RCC 7860 (cell line): ENCODE measurements at places on chromosomes 2 and 18.

GRCh38 chr2:167715932-167716331, 531.5 kb downstream of the STK39 start:
- no peak for DNase-seq

- DNase-seq: no peak
Observed at GRCh38 chr2:118223992-118224894, 136.0 kb downstream of the INSIG2 start.

DNA sequence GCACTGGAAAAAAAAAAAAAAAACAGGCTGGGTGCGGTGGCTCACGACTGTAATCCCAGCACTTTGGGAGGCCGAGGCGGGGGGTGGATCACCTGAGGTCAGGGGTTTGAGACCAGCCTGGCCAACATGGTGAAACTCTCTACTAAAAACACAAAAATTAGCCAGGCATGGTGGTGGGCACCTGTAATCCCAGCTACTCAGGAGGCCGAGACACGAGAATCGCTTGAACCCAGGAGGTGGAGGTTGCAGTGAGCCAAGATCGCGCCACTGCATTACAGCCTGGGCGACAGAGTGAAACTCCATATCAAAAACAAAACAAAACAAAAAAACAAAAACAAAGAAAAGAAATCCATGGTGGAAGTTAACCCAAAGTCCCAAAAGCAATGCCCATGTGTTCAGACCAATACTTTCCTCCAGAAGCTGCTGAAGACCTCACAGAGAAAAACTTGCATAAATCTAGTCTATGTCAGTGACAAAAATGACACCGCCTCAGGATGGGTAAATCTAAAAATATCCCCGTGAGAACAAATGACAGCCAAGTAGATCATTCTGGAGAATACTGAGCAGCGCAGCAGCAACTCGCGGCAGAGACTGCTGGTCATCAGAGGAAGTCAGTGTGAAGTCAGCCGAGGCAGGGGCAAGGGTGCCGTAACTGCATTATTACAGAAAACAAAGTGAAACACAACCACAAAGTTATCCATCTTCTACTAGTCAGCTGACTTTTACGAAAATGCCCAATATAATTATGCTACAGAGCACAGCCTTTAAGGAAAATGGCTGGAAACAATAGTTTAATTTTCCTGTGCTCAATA, 41.0 kb downstream of the LPIN2 start:
- peak; percentile 38 for DNase-seq

- peak; percentile 31 for DNase-seq
Observed at GRCh38 chr2:200966770-200967169, 3.3 kb upstream of the ORC2 start.

GRCh38 chr2:72147303-72147971, at the start of gene CYP26B1:
TSS of gene CYP26B1 (minus strand) at chr2:72147862. CDS start at chr2:72147834, 28 bp downstream.
- DNase-seq: no peak

GRCh38 chr2:14420851-14421250, 211.7 kb upstream of the LRATD1 start:
- DNase-seq: no peak

GRCh38 chr2:20182241-20182931, 42.5 kb downstream of the SDC1 start:
- peak; percentile 95 for DNase-seq

DNA sequence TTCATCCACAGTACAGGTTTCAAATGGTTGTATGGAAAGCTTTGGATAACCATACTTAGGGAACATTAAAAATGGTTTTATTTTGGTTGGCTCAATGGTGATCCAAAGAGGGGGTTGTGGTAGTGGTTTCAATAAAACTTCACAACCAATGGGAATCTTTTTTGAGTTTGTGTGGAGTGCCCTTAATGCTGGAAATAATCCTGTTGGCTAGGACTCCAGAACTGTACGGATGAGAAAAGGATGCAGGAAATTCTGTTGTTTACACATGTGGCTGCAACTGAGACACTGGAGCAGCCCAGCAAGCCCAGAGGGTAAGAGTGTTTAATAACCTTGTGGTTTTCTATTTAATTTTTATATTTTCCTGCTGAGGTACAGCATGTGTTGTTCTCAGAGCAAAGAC, at the start of gene CCDC102B:
Gene CCDC102B (plus strand): TSS at position 210 of the 400 bp plus-strand sequence. CDS start 38,684 bp downstream, outside the sequence.
- no peak for DNase-seq

DNA sequence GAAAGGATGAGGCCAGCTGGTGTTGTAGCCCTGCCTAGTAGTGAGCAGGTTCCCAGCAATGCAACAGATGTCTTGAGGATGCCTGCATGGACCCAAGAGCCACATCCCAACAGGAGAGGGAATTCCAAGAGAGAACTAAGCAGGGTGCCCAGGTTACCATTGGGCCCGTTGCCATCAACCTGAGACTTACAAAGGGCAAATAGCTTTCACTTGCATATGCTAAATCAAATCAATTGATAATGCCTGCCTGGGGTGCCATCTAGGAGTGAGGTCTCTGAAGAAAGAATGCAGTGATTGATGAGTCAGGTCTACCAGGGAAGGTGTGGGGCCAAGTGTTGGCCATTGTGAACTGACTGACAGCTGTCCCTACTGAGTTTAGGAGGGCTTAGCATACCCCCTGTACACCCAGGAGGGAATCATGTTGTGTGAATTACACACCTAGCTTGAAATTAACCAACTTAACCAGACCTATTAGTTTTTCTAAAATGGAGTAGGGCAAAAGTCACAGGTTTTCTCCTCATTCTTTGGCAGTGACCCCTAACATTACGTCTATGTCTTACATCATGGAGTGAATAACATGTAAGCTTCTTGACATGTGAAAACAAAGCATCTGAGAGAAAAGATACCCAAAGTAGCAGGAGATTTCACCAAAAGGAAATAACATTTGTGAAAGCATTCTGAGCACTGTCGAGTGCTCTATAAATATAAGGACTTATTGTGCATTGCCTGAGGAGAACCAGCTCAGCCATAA, 32.3 kb downstream of the FHOD3 start:
- DNase-seq: no peak
